ENCODE measurements at places on chromosomes 5 and 9.

DNA sequence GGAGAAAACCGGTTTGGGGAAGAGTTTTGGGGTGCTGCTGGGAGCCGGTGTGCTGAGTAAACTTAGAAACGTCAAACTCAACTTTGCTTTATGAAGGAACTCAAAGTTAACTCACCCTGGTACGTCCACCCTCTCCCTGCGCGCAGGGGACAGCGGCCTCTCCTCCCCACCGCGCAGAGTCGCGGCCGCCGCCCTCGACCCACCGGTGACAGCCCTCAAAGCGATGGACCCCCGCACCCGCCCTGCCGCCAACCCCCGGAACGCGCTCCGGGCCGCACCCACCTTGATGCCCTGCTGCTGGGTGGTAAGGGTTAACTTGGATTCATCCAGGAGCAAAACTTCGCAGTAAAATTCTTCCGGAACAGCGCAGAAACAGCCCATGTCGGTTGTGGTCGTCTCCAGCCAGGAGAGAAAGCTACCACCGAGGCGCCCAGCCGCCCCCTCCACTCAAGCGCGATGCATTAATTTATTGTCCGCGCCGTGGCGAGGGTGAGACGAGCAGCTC is 366 bp downstream of the EPB41L4A start:
- DNase-seq = peak; percentile 3

DNA sequence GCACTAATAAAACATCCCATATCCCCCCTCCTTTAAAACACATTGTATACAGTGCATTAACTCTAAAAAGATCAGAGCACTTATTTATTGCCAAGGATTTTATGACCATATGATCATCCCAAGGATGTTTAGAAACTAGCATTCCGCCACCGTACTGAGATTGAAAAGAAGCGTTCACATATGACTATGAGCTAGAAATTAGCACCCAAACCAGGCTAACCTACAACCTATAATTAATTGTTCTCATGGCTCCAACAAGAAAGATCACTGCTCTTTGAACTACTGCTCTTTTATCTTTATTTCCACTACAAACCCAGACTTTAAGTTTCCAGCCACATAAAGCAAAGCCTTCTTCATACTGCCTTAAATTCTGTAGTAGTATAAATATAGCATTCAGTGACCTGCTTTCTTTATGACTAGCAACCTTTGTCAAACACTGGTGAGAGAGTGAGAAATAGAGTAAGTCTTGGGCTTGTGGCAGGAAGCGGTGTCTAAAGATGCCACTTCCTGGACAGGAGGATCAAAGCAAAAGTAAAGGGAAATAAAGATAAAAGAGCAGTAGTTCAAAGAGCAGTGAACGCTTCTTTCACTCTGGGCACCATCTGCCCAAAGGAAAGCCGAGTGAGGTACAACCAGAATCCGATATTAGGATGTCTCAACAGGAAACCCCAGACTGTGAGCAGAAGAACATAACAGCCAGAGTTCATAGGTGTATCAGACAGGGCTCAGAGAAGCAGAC is 151.1 kb upstream of the ERCC6L2 start:
- peak; percentile 62 for DNase-seq

- DNase-seq = no peak
These were observed 4.3 kb downstream of the FAM174A start for GRCh38 chr5:100539519-100539918.

- no peak for DNase-seq
These were observed 2.6 kb downstream of the HNRNPH1 start for GRCh38 chr5:179620703-179621350.
